ENCODE measurements at places on chromosomes 12 and 14. TPM values are rescaled to one million over a fixed set of nuclear protein-coding genes. Genes with fewer than 3 reads are reported as not detected.

HOTAIR gene
- not detected for total RNA-seq

ZDHHC22 gene
- total RNA-seq, result not detected

SLC6A13 gene
- total RNA-seq, result not detected

CLEC4C gene
- total RNA-seq, result not detected

MMP17 gene
- total RNA-seq, result 2.2 TPM

THTPA gene
- total RNA-seq, result 20.6 TPM

DNA sequence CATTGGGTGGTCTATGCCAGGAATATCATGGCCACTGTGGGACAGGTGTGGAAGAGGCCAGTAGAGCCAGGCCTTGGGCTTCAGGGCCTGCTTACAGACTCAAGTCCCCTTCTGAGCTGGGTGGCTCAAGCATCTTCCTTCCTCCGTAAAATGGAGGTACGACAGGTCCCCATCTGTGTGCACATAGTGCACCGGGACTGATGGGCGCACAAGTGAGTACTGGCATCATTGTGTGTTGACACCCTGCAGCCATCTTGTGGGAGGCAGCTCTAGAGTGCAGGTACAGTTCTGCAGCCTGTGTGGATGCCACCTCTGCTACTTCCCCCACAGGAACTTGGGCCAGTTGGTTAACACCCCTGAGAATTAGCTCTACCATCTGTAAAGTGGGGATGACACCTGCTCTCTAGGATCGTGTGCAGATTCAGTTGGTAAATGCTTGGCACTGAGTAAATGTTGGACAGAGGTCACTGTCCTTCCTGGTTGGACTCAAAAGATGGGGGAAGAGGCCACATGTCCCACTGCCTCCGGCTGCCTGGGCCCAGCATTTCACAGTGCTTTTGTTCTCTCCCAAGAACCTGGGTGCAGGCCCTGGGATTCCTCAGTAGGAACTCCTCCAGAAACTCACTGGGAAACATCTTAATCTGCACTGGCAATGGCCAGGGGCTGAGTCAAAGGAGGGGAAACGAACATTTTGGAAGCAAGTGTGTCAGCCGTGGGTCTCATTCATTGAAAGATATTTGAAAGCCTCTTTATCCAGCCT is 70.6 kb downstream of the C14orf132 start:
- H3K36me3 ChIP-seq, result no peaks in the 10 kb centered on the region
- no peaks in the 10 kb centered on the region for H3K27me3 ChIP-seq
- no peak overlapping the region for H3K4me3 ChIP-seq
- H3K27ac ChIP-seq, result no peak overlapping the region
- no peak for DNase-seq

- H3K4me3 ChIP-seq, result no peak overlapping the region
- H3K27ac ChIP-seq, result no peak overlapping the region
- peak; percentile 20 for DNase-seq
- H3K4me1 ChIP-seq, result no peaks in the 10 kb centered on the region
- no peaks in the 10 kb centered on the region for H3K36me3 ChIP-seq
These were observed 124.5 kb downstream of the GPR65 start for GRCh38 chr14:88129306-88130056.

DNA sequence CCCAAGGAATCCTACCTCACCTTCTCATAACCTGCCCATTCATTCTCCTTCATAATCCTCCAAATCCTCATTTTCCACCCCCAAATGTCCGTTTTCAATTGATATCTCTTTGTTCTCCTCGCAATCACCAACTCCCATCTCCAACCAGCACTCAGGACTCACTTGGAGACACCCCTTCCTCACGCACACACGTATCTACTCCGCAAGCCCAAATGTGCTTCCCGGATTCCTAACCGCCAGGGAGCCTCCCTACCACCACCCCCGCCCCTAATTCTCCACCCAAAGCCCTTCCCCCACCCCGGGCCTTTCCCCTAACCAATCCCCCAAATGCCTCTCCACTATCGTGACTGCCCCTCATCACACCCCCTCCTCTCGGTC is 304 bp downstream of the KCTD10 start:
- no peaks in the 10 kb centered on the region for H3K27me3 ChIP-seq
- no peak for DNase-seq
- peaks cover 60% of the 10 kb centered on the region for H3K4me1 ChIP-seq

- no peak overlapping the region for H3K4me3 ChIP-seq
- H3K27ac ChIP-seq, result no peak overlapping the region
- no peaks in the 10 kb centered on the region for H3K36me3 ChIP-seq
- H3K27me3 ChIP-seq, result no peaks in the 10 kb centered on the region
- DNase-seq, result peak; percentile 24
These were observed 113.0 kb downstream of the UNC79 start for GRCh38 chr14:93543766-93544165.

DNA sequence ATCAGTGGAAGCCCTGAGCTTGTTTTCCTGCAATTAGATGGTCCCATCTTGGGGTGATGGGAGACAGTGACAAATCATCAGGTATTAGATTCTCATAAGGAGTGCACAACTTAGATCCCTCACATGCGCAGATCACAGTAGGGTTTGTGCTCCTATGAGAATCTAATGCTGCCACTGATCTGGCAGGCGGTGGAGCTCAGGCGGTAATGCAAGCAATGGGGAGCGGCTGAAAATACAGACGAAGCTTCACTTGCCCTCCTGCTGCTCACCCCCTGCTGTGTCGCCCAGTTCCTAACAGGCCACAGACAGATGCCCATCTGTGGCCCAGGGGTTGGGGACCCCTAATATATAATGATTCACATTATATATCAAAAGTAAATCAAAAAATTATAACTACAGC is 258.8 kb upstream of the USP15 start:
- no peaks in the 10 kb centered on the region for H3K27me3 ChIP-seq
- H3K27ac ChIP-seq, result no peak overlapping the region
- no peak for DNase-seq
- H3K4me1 ChIP-seq, result no peaks in the 10 kb centered on the region
- H3K4me3 ChIP-seq, result no peak overlapping the region
- no peaks in the 10 kb centered on the region for H3K36me3 ChIP-seq

GRCh38 chr12:58291106-58291505 is 349.7 kb downstream of the ATP23 start:
- H3K36me3 ChIP-seq, result no peaks in the 10 kb centered on the region
- H3K4me3 ChIP-seq, result no peak overlapping the region
- H3K4me1 ChIP-seq, result no peaks in the 10 kb centered on the region
- no peak for DNase-seq
- H3K27ac ChIP-seq, result no peak overlapping the region

DNA sequence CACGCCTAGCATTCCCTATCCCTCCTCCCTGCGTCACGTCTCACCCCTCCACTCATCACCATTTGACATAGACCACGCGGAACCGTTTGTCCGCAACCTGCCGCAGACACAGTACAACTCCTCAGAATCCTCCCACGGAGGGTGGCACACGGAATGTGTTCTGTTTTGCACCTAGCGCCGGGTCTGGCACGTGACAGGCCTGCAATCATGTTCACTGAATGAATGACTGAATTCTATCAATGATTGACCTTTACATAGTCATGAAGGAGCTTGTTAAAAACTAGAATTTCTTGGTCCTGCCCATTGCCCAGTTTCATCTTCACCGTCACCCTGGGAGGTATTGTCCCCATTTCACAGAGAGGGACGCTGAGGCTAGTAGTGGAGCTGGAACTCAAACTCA is 4.7 kb downstream of the SLC6A12 start:
- peaks cover 4% of the 10 kb centered on the region for H3K27me3 ChIP-seq
- no peak overlapping the region for H3K4me3 ChIP-seq
- H3K36me3 ChIP-seq, result no peaks in the 10 kb centered on the region
